ENCODE measurements at places on chromosomes 5 and 9.

DNA sequence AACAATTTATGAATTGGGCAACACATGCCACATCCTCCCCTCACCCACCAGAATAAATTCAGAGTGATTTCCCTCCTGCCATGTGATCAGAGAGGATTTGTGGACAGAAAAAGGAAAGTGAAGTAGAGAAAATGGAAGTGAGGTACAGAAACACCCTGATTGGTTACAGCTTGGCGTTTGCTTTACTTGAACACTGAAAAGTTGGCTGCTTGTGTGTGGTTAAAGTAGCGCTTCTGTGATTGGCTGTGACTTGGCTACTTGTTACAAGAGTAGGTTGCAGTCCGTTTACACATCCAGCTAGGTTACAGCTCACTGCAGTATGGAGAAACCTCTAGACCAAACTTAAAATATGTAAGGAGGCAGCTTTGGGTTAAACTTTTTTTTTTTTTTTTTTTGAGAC lies 205.2 kb upstream of the ZNF608 start:
- no peak for DNase-seq

DNA sequence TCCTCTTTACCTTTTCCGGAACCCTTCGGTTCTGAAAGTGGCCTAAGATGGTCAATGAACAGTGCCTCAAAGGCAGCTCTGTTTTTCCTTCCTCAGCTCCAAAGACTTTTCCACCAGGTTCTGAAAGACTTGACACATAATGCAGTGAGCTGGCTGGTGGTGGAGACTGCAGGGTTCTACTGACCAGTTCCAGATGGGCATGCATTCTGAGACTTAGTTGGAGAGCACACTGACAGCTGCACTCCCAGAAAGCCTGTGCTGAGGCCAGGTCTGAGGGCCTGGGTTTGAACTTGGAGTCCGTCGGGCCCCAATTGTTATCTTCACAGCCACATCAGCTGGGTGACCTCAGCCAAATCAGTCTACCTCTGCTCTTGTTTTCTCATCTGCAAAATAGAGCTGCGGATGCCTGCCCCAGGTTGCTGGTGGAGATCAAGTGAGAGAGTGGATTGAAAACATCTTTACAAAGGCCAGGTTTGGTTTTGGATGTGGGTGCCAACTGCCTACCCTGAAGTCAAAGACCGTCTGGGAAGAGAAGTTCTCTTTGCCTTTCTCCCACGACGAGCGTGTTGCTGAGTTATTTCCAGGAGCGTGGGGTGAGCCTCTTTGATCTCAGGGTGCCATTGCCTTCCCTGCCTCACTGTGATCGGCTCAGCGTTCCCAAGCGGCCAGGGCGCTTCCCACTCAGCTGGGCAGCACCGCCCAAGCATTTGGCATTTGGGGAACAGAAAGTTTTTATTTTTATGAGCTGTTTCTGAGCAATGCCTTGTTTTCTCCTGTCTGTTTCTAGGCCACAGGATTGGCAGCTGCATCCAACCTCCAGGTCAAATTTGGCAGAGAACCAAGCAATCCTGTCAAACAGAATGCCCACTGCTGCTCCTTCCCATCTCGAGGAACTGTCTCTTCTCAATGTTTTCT lies 54.9 kb downstream of the RAD23B start:
- no peak for DNase-seq

DNA sequence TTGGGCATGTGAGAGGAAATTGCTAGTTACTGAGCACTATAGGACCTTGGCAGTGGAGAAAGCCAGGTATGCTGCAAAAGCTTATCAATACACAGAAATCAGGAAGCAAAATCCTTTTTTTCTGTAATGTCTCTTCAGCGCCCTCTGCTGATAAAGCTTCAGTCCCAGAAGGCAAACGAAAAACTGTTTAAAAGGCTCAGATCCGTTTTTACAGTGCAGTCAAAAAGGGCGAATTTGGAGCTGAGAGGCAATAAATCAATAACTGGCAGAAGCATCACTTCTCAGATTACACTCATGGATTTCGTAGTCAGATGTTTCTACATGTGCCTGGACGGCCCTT lies 1.1 kb upstream of the MAN2A1 start:
- DNase-seq = peak; percentile 5

DNA sequence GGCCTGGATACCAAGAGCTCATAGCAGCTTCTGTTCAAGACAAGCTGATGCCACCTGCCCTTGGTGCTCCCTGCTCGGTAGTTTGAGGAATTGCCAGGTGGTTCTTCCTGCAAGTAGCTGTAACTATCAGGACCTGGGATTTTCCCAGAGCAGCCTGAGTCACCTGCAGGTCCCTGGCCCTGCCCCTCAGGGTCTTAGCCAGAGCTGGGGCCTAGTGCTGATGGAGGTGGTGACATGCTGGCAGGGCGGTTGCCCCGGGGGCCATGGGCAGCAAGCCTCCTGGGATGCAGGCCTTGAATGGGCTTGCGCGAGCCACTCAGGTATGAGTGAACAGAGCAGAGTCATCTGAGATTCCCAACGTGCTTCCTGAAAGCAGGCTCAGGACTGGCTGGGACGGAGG lies 262.3 kb downstream of the HSPA4 start:
- DNase-seq = no peak

DNA sequence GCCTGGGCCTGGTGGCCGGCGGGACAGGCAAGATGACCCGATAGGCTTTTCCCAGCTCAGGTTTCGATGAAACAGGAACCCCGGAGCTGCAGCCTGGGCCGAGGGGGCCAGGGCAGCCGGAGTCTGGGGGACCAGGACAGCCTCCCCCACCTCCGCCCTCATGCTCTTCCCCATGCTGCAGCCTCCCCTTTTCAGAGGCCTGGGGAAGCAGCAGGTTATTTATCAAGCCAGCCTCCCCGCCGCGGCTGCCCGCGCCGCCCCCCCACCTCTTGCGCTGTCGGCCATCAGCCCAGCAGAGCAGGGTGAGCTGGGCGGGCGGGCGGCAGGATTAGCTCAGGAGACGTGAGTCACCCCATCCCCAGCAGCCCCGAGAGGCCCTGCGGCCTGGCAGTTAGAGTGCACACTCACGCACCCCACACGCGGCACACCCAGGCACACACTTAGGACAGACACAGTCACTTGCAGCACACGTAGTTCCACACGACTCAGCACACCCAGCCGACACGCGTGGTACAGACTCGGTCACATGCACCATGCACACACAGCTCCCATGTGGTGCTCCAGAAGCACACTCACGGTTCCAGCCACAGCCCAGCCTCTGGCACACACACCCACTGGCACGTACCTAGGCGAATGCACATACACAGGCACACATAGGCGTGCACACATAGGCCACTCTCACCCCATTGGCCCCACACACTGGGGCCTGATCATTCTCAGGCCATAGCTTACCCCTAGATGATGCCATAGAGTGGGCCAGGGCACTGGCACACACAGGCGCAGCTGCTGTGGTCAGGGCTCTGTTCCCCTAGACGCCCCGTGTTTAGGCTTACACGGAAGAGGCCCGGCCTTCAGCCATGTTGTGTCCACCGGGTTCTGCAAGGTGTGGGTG lies 13.0 kb downstream of the CXXC5 start:
- no peak for DNase-seq

- no peak for DNase-seq
Measured at GRCh38 chr5:161333194-161333880, 213.2 kb downstream of the GABRB2 start.

DNA sequence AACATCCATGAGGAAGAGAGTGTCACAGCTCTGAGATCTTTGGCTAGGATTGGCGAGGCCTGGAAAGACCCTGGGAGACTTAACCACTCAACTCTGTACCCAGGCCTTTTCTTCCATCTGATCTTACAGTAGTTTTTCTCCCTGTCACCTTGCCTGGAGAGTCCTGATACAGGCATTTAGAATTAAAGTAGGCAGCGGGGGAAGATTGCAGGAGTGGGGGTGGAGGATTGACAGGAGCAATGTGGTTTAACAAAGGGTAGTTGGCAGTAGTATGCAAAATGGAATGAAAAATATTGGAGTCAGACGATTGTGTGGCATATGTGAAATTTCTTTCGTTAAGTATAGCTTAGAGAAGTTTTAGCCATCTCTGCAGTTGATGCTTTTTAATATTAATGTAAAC lies 16.9 kb downstream of the TMEFF1 start:
- no peak for DNase-seq

Data from activated CD4-positive, alpha-beta T cell treated with anti-CD3 and anti-CD28 coated beads for 4 hours (primary cell).